Frontal cortex (tissue), 4 donors: ENCODE measurements at places on chromosomes 2 and 18.

DNA sequence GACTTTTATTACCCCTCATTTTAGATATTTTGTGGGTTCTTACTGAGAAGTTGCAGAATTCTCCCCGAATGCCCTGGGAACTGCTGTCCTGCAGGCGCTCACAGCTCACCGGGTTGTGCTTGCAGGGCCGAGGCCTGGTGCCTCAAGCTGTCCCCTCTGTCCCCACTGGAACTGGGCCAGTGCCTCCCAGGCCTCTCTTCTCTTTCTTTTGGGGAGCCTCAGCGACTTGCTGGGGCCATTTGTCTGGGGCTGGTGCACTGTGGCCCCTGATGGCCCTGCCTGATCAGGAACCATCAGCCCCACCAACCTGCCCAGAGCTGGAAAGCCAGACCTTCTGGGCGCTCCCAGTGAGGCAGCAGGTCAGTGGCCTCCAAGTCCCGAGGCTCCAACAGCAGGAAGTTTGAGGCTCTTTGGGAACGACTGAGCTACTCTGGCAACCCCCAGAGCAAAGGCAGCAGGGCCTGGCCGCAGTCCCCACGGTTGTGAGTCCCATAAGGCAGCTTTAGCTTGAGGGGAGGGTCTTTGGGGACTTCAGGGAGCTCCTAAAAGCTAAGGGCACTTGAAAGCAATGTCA, 14.7 kb upstream of the NEU4 start:
- DNase-seq = no peak

GRCh38 chr2:241857572-241858121, 1.0 kb downstream of the PDCD1 start:
- DNase-seq = no peak

DNA sequence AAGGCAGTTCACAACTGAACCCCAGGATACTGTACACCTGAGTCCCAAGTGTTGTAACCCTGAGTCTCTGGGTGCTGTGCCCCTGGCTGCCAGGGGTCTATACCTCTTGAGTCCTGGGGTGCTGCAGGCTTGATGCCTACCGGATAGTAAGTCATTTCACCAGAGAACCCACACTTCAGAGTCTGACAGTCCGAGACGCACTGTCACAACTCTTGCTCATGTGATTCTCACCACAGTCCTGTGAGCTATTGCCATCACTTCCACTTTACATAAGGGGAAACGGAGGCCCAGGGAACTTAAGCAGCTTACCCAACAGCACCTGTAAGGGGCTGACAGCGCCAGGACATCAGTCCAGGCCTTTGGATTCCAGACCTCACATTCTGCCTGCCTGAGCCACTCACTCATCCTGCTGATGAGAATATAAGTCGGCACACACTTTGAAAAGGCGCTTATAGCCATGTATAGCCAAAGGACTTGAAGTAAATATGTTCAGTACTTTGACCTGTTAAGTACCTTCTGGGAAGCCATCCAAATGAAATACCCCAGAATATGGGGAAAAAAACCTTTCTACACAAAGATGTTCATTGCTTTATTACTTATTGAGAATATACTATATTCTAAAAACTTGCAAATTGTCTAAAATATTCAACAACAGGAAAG, 180.7 kb upstream of the ID2 start:
- DNase-seq = no peak

DNA sequence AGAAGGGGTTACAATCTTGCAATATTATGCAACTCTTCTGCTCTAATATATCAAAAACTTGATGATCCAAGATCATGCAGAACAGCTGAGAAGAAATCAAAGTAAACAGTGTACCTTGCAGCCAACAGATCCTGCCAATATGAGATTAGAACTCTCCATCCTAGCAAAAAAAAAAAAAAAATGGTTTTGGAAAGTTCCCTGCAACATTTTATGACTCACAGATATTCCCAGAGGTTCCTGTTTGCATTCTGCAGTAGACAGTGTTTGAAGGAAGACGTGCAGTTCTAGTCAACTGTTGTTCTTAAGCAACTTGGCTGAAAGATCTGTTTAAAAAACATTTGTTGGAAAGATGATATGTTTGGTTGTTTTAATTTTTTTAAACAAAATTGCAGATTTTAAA, 103.6 kb upstream of the WDR75 start:
- no peak for DNase-seq

GRCh38 chr2:170820757-170821530, 4.3 kb downstream of the GAD1 start:
- DNase-seq = no peak

DNA sequence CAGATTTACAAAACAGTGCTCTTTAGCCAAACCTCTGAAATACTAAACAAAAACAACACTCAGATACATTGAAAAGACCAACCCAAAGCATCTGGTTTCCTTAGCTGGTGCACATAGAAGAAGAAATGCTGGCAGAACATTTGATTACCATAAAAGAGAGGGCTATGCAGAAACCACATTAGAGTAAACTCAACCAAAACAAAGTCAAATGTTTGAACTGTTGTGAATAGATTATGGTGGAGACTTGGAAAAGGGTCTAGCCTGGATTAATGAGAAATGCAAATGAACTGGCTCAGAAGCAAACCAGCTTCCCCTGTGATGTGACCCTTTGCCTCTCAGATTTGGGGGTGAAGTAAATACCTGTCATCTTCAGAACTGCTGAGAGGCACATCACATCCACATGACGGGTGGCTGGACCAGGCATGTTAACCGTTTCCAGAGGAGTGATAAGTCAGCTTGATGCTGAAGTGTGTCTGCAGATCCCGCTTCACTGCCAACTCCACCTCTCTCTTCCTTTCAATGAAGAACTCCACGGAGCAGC, 153.0 kb downstream of the NRP2 start:
- no peak for DNase-seq

- DNase-seq = no peak
These were observed 1.3 kb upstream of the OTOS start for GRCh38 chr2:240141736-240142135.

- peak; percentile 26 for DNase-seq
These were observed 3.0 kb upstream of the OSR1 start for GRCh38 chr2:19361325-19361990.

DNA sequence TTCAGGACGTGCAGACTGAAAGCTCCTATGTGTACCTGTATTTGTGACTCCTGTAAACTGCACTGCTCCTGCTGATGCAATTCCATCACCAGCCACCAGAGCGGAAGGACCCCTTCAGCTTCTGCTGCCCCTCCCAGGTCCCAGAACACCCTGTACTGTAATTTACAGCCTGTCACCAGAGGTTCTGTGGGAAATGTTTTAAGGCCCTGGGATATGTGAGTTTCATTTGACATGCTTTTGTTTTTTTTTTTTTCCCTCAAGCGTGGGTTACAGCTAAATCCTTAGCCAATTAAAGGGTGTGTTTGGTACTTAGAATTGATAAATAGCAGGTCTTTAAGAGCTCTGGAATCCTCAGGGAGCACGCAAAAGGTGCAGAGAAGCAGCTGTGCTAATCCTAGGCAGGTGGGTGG, 79.4 kb downstream of the KCTD1 start:
- DNase-seq = no peak

- DNase-seq = no peak
These were observed 288.8 kb downstream of the RAD51AP2 start for GRCh38 chr2:17229414-17229813.

DNA sequence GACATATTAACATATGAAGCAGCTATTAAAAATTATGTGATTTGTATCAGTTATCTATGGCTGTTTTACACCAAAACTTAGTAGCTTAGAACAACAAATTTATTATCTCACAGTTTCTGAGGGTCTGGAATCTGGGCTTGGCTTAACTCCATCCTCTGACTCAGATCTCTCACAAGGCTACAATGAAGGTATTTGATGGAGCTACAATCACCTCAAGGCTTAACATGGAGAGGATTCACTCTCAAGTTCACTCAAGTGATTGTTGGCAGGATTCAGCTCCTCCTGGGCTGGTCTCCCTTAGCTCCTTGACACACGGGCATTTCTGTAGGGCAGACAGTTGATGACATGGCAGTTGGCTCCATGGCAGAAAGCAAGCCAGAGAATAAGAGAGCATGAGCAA, 133.0 kb upstream of the SLC14A2 start:
- DNase-seq = no peak

DNA sequence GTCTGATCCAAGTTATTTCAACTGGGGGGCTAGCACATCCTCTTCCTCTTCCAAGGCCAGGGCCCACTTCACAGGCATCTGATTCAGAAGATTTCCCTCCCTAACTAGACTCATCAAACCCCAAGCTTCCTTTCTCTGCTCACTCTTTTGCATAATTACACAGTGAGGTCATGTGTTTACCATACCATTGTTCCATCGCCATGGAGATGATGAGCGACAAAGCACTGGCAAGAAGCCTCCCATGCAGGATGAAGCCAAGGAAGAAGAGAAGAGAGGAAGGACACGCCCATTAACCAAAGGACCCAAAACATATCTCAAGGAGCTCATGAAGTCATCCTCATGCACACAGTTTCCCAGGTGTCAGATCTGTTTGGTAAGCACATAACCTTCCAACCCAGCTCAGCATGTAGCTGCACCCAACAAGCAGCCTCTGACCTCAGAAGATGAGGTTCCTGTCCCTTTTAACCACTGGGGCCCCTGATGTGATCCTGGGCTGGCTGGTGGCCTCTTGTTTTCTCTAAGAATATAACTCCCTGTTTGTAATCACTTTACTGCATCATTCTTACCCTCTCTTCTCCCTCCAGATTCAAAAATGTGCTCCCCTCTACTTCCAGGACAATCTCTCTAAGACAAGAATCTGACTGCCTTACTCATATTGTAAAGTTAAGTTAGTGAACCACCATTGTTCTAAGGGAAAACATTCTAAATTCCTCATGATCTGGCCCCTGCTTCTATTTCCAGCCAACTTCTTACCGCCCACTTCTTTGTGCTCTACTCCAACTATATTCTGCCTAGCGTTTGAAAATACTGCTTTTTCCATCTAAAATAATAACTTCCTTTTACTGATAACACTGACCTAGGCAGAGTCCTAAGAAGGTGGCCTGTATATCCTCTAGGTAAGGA, 190.1 kb downstream of the TTC32 start:
- no peak for DNase-seq

- no peak for DNase-seq
These were observed 1018.2 kb upstream of the NXPH2 start for GRCh38 chr2:139798391-139798790.

GRCh38 chr18:9712611-9713010, 4.5 kb downstream of the RAB31 start:
- DNase-seq = no peak

DNA sequence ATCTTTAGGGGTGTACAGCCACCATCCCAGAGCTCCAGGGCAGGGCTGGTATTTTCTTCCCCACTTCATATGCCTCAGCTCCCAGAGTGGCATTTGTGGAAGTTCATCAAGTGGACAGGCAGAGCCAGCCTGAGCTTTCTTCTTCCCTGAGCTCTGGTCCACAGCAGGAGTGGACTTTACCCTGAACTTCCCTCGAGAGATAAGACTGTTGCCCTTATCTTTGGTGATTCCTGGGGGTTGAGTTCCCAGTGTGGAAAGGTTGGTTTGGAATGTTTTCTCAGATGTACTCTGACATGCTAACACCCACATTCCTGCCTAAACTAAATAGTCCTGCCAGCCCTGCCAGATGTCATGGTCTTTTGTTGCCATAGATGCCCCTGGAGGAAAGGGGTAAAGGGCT, 62.0 kb upstream of the LGALSL start:
- no peak for DNase-seq

DNA sequence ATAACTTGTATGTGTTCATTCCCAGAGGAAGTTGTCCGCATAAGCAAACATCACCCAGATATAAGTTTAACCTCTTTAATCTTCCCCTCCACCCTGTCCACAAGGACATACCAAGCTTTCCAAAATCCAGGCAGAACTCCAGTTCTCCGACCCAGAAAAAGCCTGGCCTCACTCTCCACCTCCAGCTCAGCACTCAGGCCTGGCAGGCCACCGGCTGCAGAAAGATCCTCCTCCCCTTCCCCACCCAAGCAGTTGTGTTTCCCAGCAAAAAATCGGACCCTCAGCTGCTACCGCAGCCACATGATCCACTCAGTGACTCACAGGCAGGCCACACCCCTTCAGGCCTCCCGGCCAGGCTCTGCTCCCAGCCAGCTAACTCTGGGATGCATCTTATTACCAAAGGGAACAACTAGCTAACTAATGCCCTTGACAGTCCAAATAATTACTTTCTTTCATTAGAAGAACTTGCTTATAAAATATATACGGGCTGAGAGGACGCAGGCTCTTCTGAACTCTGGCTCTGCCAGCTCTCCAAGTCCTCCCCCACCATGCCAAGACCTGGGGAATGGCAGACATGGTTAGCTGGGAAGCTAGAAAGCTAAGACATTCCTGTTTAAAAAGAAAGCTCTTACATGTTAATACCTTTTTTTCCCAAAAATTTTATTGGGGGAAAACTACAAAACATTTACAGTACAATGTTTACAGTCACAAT, 4.5 kb downstream of the ZFP36L2 start:
- DNase-seq = peak; percentile 82

DNA sequence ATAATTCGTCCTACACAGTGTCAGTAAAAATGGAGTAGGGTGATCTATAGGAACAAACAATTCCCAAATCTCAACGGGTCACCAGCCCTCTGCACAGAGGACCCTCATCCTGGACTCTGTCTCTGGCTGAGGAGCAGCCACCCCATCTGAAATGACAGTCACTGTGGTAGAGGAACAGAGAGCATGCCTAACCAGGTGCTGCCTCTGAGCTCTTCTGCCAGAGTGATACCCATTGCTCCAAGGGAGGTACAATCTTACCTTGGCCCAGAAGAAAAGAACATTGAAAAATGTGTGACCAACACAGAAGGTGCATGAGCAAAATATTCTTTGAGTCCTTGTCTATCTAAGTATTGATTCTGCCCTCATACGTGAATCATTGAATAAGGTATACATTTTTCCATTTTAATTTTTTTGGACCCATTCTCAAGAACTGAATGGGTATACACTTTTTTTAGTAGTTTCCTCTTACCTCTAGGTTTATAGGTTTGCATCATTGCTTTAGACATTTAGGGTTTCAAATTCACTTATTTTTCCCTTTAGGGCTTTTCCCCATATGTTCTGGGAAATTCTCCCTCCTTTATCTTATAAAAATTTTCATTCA, 8.7 kb downstream of the SP140 start:
- DNase-seq = no peak

- DNase-seq = no peak
These were observed 235.2 kb downstream of the LNPK start for GRCh38 chr2:175766880-175767279.

GRCh38 chr18:35572644-35573043, 8.9 kb upstream of the GALNT1 start:
- DNase-seq = no peak

- DNase-seq = no peak
These were observed 40.6 kb downstream of the SDC1 start for GRCh38 chr2:20184067-20184938.

- DNase-seq = no peak
These were observed 195.5 kb downstream of the BCL11A start for GRCh38 chr2:60357996-60358395.

DNA sequence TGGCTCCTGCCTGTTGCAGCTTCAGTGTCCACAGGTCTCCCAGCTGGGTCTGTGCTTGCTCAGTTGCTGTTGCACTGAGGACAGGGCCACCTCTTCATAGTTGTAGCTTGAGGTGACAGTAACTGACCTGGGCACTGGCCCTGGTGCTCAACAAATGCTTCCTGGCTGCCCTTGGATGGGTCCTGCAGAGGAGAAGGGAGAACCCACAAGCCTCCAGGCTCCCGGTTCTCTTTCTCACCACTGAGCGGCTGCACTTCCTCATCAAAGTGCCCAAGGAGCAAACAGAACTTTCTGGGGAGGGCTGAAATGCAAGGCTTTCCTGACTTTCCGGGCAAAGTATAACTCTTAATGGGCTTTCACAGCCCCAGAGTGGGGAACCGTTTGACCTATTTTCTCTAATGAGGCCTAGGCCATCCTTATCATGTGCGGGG, 38.7 kb downstream of the LCT start:
- DNase-seq = no peak

GRCh38 chr2:148885988-148886387, 11.0 kb downstream of the KIF5C start:
- no peak for DNase-seq
